ENCODE measurements at places on chromosomes 7 and 10.

DNA sequence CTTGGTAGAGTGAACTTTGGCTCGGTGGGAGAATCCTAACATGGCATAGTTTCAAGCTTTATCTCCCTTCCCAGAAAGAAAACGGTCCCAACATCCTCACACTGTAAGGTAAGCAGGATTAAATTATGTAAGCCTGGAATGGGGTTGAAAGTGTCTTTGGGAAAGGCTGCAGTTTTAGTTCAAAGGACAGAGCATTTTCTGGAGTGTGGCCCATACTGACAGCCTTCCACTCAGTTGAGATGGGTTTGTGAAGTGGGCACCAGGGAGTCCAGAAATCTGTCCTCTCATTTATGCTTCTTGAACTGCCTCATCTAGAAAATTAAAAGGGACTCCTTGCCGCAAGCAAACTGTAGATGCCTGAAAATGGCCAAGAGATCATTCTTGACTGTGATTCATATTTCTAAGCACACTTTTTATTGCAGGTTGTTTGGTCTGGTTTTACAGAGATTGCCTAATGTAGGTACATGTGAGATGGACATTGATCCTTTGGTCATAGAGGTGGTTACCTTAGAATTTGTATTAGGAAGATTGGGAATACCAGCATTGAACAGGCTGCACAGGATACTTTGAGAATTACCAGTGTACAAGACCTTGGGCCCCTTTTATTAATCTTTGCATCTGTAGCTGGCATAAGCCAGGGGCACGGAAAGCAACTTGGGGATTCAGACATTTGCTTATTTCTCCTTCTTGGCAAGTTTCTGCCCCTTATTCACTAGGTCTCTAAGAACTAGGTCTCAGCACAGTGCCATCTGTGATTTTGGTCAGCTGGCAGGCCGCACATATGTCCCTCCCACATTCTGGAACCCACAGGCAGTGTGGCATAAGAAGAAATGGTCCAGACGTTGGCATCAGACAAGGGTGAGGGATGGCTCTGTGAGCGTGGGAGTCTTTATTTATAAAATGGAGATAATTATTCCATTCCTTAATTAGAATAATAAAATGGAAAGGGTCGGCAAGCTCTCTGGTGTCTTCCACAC is 125.9 kb downstream of the GLCCI1 start:
- DNase-seq, result no peak

DNA sequence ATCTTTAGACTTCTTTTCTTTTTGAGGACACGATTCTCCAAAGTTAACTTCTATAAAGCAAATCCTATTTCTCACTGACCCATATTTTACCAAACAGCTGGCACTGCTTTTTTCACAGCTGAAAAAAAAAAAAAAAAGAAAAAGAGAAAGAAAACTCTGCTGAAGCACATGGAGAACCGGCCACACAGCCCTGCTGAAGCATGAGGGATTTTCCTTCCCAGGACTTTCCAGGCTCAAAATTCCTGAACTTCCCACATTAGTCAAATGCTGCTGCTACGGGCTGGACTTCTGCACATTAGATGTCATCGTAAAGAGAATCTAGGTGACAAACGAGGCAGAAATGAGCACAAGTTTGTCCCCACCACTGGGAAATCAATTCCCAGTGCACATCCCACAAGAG is 25.2 kb downstream of the HIPK2 start:
- DNase-seq, result no peak

DNA sequence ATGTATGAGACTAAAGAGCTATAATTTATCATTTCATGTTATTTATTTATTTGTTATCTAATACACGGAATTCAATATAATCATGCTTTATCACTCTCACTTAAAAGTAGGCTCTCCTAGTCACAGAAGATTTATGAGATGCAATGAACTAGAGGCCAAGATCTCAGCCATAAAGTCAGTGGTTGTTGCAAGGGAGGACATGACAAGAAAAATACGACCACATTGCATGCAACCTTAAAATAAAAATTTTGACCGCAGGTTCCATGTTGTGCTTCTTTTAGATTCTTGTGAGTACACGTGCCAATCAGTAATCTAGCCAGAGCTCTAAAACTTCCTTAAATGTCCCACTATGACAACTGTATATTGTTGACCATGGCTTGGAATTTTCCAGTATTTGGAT is 75.9 kb upstream of the SP8 start:
- no peak for DNase-seq

GRCh38 chr10:87927091-87927490 is 63.7 kb downstream of the PTEN start:
- DNase-seq, result no peak

DNA sequence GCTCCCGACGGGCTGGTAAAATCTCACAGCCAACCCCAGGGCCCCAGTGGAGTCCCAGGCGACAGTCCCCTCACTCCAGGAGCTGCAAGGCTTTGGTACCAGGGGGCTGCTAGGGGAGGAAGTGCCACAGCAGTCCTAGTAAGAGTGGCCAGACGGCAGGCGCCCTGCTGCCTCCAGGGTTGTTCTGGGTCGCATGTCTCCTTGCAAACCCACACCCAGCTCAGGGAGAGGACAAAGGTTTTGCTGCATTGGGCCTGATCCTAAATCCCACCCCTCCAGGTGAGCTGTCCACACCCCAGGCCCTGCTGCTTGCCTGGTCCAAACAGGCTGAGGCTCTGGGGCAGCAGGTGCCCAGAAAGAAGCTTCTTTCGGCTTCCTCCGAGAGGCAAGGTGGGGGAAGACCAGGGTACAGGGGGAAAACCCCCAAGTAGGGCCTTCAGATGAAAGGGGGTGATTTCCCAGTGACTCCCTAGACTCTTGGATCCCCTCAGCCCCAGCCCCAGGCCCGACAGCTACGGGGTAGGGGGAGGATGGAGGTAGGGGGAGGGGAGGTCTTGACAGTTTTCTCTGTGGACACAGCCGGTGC is 4.2 kb upstream of the KCP start:
- DNase-seq, result no peak
